ENCODE measurements at places on chromosomes 7 and 10. TPM values are rescaled to one million over a fixed set of nuclear protein-coding genes. Genes with fewer than 3 reads are reported as not detected.

DNA sequence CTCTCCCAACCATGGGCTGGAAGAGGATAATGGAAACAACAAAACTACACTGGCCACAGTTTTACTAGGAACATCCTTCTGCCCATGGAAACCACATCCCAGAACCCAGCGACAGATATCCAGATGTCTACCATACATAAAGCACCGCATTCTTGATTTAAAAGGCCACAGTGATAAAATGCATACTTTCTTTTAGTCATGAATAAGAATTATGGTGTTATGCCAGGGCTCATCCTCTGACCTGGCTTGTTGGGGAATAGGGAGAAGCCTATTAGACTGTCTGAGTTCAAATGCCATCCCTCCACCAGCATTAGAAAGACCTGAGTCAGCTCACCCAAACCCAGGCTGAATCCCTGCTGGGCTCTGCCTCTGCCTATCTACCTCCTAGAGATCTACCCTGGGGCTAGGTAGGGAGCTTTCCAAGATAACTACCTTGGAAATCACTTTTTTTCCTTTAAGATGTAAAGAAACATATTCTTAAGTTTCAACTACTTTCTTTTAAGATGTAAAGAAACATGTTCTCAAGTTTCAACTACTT is 5.2 kb downstream of the ABCA13 start:
- no peak for DNase-seq

- DNase-seq, result no peak
Observed at GRCh38 chr7:123711832-123712293, 36.9 kb downstream of the WASL start.

DNA sequence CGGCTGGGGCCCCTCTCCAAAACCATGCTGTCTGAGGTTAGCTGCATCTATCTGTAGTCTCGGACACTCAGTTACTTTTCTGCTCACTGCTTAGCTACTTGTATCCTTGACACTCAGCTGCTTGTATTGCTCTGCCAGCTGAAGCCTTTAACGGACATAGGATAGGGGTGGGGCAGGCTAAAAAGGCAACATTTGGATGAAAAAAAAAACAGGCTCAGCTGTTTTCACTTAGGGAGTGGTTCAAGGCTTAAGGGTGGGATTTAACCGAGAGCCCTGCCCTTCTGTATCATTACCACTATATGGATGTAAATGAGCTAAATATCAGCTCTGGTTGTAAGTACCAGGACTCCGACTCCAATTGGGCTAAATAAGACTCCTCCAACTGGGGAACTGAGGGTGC is 28.6 kb downstream of the LSMEM1 start:
- DNase-seq, result peak; percentile 13

DNA sequence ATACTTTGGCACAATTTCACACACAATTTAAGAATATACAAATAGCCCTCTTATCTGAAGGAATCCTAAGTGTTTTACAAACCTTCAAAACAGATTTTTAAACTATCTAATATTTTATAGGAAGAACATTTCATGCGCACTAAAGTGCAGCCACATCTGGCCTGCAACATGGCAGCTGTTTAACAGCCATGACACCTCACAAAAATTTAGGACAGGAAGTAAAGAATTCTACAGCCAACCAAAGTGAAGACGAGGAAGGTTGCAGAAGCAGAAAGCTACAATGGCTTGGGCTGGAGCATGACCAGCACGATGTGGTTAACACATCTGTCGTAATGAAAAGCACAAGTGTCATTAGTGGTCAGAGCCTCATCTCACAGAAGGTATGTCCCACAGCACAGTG is 238.1 kb downstream of the HPSE2 start:
- DNase-seq, result no peak

GRCh38 chr7:132083537-132084123 is 492.6 kb downstream of the PLXNA4 start:
- no peak for DNase-seq

DNA sequence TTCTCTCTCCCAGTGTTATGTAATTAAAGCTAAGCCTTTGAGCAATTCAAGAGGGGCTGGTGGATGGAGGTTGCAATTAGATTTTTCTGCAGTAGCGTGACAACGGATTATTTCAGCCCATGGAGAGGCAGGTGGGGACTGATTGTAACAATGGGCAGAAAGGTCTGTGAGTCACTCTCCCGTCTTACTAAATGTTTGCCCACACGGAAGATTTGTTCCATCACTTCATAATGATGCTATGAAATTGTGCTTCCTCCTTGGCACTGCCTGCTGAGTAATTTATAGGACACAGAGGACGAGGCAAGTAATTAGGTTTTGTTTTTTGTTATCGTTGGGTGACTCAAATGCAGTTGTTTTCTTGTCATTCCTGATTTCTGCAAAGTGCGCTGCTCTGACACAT is 594.5 kb upstream of the DPP6 start:
- DNase-seq, result no peak

DNA sequence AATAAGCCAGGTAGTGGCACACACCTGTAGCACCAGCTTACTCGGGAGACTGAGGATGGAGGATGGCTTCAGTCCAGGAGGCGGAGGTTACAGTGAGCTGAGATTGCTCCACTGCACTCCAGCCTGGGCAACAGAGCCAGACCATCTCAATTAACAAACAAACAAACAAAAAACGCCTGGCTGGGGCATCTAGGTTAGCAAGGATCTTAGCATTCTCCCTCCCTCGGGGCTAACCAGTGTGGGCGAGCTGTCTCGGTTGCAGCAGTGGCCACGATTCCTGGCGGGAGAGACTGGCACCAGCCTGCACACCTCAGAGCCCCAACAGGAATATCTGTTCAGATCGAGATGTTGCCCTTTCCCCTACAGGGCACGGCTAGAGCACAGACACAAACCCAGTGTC is 91.3 kb upstream of the KCTD7 start:
- DNase-seq, result no peak

- DNase-seq, result no peak
Observed at GRCh38 chr10:71868192-71868697, 17.2 kb upstream of the PSAP start.

DNA sequence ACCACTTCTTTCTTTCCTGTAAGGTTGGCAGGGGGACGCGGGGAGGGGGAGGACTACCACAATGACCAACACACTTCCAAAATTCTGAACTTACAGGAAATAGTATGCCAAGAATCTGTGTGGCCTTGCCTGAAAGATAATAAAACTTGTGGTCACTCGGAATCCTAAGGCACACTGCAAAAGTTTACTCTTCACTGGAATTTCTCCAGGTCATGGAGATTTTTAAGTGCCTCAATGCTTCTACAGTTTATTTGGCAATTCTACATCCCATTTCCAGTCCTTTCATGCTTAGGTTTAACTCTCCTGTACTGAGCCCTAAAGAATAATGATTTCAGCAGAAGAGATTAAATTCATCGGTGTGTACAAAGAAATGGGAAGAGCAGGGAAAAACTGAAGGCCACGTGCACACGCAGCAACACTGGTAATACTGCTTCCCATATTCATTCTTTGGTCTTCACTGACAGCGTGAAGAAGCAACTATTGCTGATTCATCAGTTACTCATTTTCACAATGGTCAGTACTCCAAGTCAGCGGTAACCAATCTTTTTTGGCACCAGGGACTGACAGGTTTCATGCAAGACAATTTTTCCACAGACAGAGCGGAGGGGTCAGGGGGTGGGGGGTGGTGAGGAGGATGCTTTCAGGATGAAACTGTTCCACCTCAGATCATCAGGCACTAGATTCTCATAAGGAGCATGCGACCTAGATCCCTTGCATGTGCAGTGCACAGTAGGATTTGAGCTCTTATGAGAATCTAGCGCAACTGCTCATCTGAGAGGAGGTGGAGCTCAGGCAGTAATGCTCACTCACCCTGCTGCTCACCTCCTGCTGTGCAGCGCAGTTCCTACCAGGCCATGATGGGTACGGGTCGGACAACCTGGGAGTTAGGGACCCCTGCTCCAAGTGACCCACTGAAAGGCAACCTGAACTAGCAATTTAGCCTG is 9.8 kb downstream of the LARP4B start:
- DNase-seq, result no peak

GRCh38 chr7:44072364-44073231 is 7.2 kb upstream of the PGAM2 start:
- DNase-seq, result peak; percentile 15

GRCh38 chr7:18846765-18847215 is 270.6 kb downstream of the TWIST1 start:
- DNase-seq, result peak; percentile 59

- peak; percentile 86 for DNase-seq
Observed at GRCh38 chr10:103772096-103772845, 83.1 kb downstream of the SH3PXD2A start.

- DNase-seq, result no peak
Observed at GRCh38 chr10:110212119-110213006, 5.0 kb downstream of the MXI1 start.

- DNase-seq, result no peak
Observed at GRCh38 chr10:72472306-72472705, 117.6 kb upstream of the DNAJB12 start.

GRCh38 chr10:125006188-125006680 is 64.3 kb downstream of the ZRANB1 start:
- no peak for DNase-seq

DNA sequence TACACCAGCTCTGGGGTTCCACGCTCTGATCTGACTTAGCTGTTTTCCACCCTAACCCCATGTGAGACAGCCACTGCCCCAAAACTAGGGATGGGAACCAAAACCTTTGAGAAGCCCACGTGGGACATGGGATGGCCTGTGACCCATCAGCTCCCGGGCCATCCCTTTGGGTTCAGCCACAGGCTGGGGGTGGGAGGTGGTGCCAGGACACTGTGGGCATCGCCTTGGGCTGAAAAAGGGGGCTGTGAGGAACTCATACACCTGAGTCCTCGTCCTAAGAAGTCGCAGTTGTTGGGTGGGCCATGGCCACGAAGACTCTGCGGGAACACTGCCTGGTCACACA is 379.1 kb downstream of the DNAJB6 start:
- DNase-seq, result no peak

DNA sequence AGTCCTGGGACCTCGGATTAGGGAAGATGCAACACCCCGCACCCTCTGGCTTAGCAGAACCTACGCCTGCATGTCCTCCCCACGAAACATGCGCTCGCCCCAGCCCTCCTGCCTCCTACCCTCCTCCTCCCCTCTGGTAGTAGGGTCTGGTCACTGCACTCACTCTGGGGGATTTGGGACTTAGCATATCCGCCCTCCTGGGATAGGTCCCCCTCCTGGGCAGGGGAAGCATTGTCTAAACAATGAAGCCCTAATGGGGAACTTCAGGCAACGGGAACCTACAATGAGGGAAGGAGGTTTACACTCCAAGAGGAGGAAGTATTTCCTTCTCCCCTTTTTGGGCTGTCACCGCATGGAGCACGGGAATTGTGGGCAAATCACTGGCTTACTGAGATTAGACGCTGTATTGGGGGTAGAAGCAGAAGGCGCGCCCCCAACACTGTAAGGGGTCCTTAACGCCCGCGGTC is 892 bp downstream of the CRHR2 start:
- DNase-seq, result no peak

DNA sequence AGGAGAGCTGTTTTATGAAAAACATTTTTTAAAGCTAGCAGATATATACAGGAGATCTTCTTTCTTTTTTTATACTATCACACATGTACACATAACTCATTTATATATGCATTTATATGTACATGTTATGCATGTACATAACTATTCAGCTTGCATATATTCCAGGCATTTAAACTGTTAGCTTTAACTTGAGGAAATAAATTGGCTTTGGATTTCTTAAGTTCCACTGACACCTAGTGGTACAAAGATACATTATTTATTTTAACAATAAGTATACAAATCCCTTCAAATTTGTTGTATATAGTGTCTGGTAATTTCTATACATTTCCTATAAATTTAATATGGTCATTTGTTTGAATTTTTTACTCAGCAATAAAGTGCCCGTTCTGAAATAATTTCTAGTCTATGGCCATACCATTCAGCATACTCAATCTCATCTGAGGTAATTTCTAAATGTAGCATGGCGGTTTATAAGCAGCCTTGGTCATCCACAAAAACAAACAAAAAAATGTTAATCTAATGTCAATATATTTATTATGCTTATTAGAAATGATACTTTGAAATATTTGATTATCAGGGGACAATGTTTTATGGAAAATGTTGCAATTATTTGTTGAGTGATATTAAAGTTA is 11.6 kb downstream of the ZDHHC6 start:
- DNase-seq, result no peak

- DNase-seq, result no peak
Observed at GRCh38 chr7:105493923-105494315, 28.2 kb downstream of the PUS7 start.

DNA sequence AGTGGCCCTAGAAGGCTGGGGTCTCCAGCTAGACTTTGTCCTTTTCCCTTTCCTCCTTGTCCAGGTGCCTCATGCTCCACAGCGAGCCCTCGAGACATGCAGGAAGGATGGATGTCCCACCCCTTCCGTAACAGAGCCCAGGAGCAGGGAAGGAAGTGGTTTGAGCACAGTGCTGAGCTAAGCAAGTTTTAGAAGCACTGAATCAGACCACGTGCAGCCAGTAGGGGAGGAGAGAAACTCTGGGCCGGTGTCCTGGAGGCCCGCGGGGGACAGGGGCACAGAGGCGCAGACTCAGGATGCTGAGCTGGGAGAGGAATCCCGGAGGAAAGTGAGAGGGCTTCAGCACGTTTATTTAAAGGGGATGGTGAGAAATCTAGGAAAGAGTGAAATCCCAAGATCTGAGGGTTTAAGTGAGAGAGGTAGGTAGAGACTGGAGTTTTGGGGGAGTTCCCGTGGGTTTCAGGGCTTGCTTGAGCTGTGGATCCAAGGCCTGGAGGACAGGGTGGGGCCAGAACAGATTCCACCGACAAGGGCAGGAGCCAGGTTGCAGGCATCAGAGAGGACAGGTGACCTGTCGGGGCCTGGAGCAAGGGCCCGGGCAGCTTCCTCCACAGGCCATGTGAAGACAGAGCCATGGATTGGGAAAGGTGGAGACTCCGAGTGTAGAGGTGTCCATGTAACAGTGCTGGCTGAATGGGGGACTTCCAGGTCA is 4.4 kb upstream of the IRF5 start:
- peak; percentile 5 for DNase-seq

GRCh38 chr10:72243822-72244437 is 27.9 kb upstream of the ASCC1 start:
- DNase-seq, result peak; percentile 94

- no peak for DNase-seq
Observed at GRCh38 chr7:46424934-46425333, 503.9 kb upstream of the IGFBP3 start.

The CREB5 gene
- total RNA-seq, result 52.7 TPM

The ELAPOR2 gene
- total RNA-seq, result 10.9 TPM

The H2BK1 gene
- total RNA-seq, result not detected

The SOSTDC1 gene
- total RNA-seq, result 58.9 TPM

The HKDC1 gene
- total RNA-seq, result 0.10 TPM

The VSTM4 gene
- total RNA-seq, result 40.5 TPM

The CNPY1 gene
- total RNA-seq, result 0.10 TPM
